ENCODE measurements at places on chromosomes 2 and 18. TPM values are rescaled to one million over a fixed set of nuclear protein-coding genes. Genes with fewer than 3 reads are reported as not detected.

The POTEC gene
- not detected for total RNA-seq

The VIT gene
- total RNA-seq, result not detected

The RNF125 gene
- total RNA-seq, result 3.1 TPM

The AQP12B gene
- total RNA-seq, result not detected

The VSNL1 gene
- total RNA-seq, result not detected

The MERTK gene
- not detected for total RNA-seq

Measured in activated B cell treated with CpG ODN at 0.5 μM for 24 hours (primary cell).